ENCODE measurements at places on chromosomes 2 and 18. TPM values are rescaled to one million over a fixed set of nuclear protein-coding genes. Genes with fewer than 3 reads are reported as not detected.

The MEP1B gene
- total RNA-seq, result not detected

DNA sequence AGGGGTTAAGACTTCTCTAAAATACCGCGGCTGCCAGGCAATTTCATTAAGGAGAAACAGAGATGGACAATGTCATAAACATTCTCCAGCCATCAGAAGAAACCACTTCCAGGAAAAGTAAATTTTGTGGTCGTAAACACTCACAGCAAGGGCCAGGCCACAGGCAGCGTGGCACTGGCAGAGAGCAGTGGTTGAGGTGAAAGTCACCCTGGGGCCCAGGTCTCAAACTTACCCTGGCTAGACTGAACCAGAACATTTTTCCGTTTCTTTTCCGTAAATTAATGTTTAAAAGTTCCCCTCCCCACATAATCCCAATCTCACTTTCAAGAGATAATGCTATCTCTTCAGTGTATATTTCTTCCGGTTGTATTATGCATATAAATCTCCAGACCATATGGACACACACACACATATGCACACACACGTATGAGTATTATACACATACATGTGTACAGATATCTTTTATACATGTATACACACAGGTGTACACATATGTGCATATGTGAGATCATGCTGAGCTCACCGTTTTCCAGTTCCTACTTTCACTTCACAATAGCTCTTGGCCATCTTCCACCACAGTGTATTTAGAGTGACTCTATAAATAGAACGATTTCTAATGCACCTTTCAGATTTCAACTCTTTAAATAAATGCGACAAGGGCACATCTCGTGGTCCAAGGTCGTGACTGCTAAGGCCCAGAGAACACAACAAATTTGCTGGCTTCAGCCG is 90.1 kb downstream of the MALT1 start:
- DNase-seq, result peak; percentile 57

The C2orf81 gene
- 2.9 TPM for total RNA-seq

- peak; percentile 37 for DNase-seq
These were observed 138.4 kb upstream of the CCDC68 start for GRCh38 chr18:55097456-55098170.

- DNase-seq, result no peak
These were observed 18.6 kb downstream of the ARL4C start for GRCh38 chr2:234478121-234478858.

The UBR3 gene
- 80.2 TPM for total RNA-seq

The PRPF40A gene
- total RNA-seq, result 66.1 TPM

DNA sequence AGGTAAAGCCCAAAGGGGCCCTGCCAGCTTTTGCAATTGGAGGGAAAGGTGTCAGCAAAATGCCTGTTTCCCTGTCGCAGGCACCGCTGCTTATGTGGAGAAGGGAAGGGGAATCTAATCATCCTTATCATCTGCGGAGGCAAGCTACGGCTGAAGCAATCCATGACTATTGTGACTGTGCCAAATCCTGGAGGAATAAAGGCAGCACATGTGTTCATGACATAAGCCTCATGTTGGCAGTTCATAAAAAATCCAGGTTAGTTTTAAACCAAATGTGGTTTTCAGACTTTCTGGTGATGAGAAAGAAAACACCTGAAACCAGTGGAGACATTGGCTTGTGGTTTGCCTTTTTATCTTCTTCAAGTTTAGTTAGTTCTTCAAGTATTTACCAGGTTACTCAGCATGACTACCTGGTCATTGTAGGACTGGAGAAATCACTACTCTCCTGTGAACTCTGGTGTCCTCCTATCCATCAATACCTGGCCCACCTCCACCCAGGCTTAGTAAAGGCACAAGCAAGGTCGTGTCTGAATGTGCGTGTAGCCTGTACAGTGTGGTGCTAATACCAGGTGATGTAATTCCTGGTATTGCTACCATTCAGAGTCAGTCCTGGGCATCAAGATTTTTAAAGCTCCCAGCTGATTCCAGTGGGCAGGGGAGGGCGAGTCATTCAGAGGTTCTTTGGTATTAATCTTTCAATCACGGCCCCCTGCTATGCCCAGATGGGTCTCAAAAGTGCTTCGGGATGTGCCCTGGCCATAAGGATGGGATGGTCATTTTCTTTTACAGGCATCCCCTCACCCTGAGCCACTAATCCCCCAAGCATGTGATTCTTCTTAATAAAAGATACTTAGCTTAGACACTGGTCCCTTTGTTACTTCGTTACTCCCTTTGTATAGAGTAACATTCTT is 96.8 kb downstream of the TGFA start:
- peak; percentile 50 for DNase-seq
